ENCODE measurements at places on chromosomes 7 and 10. TPM values are rescaled to one million over a fixed set of nuclear protein-coding genes. Genes with fewer than 3 reads are reported as not detected.

NEURL1 gene
- 0.68 TPM for total RNA-seq

RAMP3 gene
- total RNA-seq: not detected

CCDC7 gene
- 7.4 TPM for total RNA-seq

GPR37 gene
- 0.10 TPM for total RNA-seq

EGR2 gene
- total RNA-seq: 3.7 TPM

NRAP gene
- total RNA-seq: not detected

WDFY4 gene
- not detected for total RNA-seq

NODAL gene
- total RNA-seq: not detected

SDK1 gene
- 0.44 TPM for total RNA-seq

AOAH gene
- not detected for total RNA-seq

VPS37D gene
- total RNA-seq: 3.1 TPM

MCM10 gene
- total RNA-seq: 0.31 TPM

COL28A1 gene
- 0.44 TPM for total RNA-seq

PRSS2 gene
- not detected for total RNA-seq

NUPR2 gene
- not detected for total RNA-seq

TAS2R3 gene
- total RNA-seq: 0.54 TPM

ZNF804B gene
- not detected for total RNA-seq

GOLGA7B gene
- not detected for total RNA-seq

BAIAP2L1 gene
- total RNA-seq: 4.4 TPM

MYO3A gene
- not detected for total RNA-seq

CTAGE4 gene
- total RNA-seq: not detected

EFCAB10 gene
- total RNA-seq: not detected

KCP gene
- total RNA-seq: not detected

FAM24A gene
- not detected for total RNA-seq

HNRNPF gene
- 149 TPM for total RNA-seq

EMX2 gene
- total RNA-seq: 0.75 TPM

NUTM2A gene
- total RNA-seq: not detected

NANOS1 gene
- total RNA-seq: 1.7 TPM

Data from cardiac ventricle fibroblast (primary cell).